ENCODE measurements at places on chromosomes 2 and 18.

DNA sequence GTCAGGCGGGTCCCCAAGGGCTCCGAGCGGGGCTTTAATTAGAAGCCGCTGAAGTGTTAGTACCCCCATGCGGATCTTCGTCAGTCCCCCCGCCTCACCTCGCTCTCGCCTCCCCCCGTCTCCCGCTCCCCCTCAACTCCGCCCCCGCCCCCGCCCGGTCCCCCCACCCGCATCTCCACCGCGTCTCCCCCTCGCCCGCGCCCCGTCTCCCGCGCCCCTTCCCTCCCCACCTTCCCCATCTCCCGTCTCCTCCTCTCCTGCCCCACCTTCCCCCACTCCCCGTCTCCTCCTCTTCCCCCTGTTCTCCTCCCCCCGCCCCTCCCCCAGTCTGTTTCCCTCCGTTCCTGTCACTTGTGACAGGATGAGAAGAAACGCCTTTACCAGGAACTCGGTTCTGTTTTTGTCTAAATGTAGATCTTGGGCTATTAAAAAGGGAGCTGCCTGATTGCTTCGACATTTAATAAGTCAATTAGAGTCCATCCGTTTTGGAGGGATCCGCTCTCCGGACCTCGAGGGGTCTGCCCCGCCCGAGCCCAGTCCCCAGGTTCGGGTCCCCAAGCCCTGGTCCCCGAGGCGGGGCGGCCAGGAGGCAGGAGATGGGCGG, 969 bp upstream of the ALKAL2 start:
- no peak for DNase-seq

GRCh38 chr2:48112911-48113680, 206.8 kb upstream of the FBXO11 start:
- DNase-seq: no peak

- DNase-seq: no peak
Measured at GRCh38 chr18:76174451-76174850, 320.6 kb downstream of the ZNF516 start.

- no peak for DNase-seq
Measured at GRCh38 chr2:109473616-109474318, 140.0 kb downstream of the SEPTIN10 start.

GRCh38 chr2:203077451-203077850, 62.8 kb downstream of the NBEAL1 start:
- no peak for DNase-seq

- no peak for DNase-seq
Measured at GRCh38 chr2:179097131-179097530, 47.2 kb upstream of the CCDC141 start.

GRCh38 chr2:177599139-177599688, 206.6 kb downstream of the AGPS start:
- no peak for DNase-seq

GRCh38 chr18:26462355-26462754, 86.0 kb downstream of the KCTD1 start:
- no peak for DNase-seq

DNA sequence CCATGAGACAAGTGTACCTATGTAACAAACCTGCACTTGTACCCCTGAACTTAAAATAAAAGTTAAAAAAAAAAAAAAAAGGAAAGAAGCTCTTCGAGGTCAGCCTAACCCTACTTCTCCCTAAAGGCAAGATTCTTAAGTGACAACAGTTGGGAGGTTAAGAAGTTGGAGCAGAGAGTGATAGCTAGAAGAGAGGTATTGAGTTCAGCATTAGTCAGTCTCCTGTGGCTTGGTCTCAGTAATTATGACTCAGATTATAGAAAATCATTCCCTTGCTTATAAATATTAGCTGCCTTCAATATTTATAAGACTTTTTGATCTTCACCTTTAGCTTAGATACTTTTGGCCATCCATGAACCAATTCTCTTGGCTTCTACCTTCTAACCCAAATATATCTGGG, 926.8 kb upstream of the SLC39A10 start:
- DNase-seq: no peak

DNA sequence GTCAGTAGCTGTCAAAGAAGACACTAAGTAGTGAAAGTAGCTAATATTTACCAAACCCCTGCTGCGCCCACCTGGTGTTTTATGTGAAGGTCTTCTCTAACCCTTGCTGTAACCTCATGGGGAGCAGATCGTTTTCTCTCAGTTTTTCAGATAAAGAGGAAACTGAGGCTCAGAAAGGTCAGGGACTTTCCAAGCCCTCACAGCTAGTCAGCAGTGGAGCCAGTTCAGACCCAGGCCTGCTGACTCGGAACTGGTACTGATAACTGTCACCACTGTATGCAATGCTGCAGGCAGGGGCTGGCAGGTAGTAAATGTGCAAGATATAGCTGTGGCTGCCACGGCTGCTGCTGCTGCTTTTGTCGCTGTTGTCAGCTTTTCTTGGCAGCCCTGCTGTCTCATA, 69.1 kb downstream of the LRRFIP1 start:
- peak; percentile 59 for DNase-seq

DNA sequence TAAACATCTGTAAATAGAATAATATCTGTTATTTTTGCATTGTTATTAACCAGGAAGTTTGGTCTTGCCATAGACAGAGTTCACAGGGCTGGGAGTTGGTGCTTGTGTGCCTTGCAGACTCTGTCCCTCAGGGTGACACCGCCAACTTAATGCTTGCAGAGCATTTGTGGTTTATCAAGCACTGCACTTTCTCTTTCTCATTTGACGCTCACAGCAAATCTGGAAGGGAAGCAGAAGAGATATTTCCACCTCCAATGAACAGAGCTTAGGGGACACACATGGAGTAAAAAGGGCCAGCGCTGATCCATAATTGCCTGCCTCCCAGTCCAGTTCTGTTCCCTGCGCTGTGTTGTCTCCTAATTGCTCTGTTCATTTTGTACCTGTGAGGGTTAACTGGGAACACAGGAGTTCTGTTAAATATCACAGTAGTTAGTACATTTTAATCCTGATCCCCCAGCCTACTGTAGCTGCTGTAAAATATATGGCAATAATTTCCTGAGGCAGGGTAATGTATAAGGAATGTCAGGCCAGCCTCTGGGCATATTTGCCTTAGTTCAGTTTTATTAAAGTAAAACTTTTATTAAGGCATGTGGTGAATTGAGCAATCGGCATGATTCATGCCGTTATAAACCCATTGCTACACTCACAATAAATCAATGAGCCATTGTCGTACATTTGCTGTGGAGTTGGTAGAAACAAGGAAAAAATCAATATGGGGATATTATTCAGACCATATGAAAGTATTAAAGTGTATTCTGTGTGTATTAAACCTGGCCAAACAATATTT, 182.5 kb upstream of the OSR1 start:
- DNase-seq: no peak

DNA sequence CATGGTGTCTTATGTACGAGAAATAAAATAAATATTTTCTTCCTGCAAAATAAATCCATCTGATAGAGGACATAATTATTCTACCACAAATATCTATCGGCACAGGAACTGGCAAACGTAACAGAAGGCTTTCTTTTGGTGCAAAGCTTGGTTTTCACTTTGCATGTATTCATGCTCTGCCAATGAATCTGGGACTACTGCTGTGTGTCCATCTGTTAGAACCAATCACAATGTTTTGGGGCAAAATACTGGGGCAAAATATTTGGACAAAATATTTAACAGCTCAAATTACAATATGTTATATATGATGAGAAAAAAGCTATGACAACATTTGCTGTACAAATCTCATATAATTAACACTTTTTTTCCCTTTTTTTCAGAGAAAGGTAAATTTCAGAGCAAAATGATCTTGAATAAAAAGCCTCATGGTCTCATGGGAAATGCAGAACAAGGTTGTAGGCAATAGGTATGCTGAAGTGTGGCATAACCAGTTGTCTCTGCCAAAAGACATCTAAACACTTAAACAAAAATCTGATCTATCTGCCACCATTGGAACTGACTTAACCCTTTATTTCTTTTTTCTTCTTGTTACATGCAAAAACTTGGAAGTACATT, 923.2 kb downstream of the CPS1 start:
- DNase-seq: no peak

DNA sequence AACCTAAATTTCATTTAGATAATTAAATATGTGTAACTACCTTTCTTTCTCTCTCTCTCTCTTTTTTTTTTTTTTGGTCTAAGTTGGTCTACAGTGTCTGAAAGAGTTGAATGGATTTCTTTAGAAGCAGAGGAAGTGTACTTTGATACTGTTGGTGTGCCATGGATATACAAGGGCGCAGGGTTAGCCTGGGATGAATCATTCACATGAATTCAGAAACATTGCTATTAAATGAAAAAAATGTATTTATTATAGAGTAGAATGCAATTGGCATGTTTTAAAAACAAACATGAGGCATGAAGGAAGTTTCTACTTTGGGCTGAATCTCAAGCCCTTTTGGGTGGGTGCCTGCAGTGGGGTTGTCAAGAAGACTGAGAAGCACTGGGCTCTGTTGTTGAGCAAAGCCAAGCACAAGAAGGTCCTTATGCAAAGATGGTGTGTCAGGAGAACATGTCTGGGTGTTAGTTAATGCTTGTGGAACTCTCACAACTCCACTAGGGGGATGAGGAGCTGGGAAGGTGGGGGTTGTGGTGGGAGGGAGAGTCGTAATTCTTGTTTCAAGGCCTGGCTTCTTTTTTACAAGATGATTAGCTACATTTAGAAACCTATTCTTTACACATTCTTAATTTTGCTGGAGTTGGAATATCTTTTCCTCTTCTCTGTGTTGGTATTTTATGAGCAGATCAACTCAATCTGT, 57.9 kb downstream of the LYPD6 start:
- DNase-seq: no peak

DNA sequence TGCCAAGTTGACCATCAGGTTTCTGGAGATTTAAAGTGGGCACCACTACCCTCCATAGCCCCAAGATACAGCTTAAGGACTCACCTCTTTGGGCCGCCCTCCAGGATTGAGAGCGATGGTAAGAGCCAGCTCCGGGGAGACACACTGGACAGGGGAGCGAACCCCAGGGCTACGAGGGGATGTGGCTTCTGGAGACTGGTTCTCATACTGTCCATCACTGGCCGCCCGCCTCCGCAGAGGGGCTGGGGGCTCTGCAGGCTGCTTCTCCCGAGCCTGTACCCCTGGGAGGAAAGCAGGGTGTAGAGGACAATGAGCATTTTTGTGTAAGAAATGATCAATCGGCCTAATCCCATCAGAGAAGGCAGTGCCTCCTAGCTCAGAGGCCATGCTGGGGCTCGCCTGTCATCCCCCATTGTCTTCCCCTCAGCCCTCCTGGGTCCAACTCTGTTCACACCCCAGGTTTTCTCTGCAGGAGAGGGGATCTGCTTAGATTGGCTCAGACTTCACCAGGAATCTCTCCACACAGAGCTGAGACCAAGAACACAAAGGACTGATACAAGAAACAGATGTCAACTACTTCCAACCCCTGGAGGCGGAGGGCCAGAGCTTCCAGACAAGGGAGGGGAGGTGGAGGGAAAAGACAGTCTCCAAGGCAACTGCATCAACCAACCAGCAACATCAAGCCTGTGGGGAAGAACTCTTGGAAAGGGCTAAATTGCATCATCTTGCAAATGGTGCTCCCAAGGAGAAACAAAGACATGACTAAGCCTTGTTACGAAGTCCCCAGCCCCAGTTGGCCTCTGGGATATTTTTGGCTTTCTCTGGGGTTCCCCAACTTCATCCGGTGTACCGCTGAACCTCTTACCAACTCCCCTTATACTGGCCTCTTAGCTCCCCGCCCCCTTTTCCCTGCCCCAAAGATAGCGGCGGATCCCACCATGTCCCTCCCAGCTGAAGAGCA, 166.6 kb downstream of the TNS1 start:
- peak; percentile 11 for DNase-seq

- DNase-seq: no peak
Measured at GRCh38 chr2:210568108-210568507, 11.7 kb downstream of the CPS1 start.

DNA sequence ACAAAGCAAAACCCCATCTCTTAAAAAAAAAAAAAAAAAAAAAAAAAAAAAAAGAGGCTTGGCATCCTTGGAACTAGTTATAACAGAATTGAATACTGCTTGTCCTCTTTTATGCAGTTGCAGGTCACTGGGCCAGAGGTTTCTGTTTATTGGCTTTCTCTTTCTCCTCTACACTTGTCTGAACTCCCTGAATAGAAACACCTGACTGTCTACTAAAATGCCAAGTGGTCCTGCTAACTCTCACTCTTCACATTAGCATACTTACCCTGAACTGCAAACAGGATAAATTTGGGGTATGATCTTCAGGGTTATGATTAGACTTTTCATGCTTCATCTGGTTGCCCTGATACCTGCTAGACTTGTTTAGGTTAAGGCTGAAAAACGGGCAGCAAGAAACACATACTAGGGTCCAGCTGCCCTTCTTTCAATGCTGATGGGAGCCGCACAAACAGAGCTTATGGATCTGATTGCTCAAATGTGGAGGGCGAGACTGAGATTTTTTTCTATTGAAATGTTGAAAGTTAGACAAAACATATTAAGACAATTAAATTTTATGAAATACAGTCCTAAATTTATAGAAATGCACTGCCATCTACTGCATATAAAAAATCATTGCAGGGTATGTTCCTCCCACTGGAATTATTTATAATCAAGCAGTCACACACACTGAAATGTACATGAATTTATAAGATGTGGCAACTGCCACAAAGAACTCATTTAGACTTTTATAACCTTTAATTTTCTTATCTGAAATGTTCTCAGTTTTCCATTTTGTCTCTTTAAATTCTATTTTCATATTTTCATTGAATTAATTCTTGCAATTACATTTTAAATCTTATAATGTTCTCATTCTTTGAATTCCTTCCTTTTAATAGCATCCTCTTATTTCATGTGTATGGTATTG, 40.8 kb downstream of the GTF3C3 start:
- no peak for DNase-seq

GRCh38 chr2:240614391-240614790, 10.9 kb upstream of the GPR35 start:
- no peak for DNase-seq

GRCh38 chr18:3513481-3513880, 63.5 kb downstream of the TGIF1 start:
- no peak for DNase-seq

GRCh38 chr2:45919711-45920111, 268.2 kb downstream of the PRKCE start:
- DNase-seq: no peak

GRCh38 chr18:58098706-58099105, 54.7 kb downstream of the NEDD4L start:
- no peak for DNase-seq

DNA sequence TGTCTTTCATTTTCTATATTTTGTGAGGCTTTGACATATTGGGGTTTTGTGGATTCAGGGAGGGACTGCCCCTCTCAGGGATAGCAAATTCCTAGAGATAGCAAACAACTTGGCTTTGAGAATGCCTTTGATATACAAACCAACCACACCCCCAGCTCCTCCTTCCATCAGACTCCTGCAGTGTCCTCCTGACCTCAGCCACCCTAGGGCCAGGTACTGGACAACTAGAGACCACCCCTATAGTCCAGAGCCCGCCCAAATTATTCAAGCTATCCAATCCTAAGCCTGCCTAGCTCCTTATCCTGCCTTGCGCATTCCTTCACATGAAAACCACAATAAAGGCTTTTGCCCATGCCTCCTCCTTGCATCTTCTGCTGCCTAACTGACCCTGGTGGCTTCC, 22.9 kb upstream of the STAM2 start:
- DNase-seq: no peak

- no peak for DNase-seq
Measured at GRCh38 chr2:121351521-121352318, 66.7 kb upstream of the TFCP2L1 start.

- DNase-seq: no peak
Measured at GRCh38 chr2:204909791-204910190, 364.5 kb downstream of the PARD3B start.

- DNase-seq: peak; percentile 11
Measured at GRCh38 chr2:227862227-227862740, 9.1 kb upstream of the DAW1 start.

- DNase-seq: no peak
Measured at GRCh38 chr2:144937910-144938709, 418.2 kb upstream of the ZEB2 start.
